Right renal cortex interstitium (tissue), 3 donors: ENCODE measurements at places on chromosomes 5 and 9.

GRCh38 chr9:73155968-73156864, 4.6 kb downstream of the ANXA1 start:
- no peak for DNase-seq

DNA sequence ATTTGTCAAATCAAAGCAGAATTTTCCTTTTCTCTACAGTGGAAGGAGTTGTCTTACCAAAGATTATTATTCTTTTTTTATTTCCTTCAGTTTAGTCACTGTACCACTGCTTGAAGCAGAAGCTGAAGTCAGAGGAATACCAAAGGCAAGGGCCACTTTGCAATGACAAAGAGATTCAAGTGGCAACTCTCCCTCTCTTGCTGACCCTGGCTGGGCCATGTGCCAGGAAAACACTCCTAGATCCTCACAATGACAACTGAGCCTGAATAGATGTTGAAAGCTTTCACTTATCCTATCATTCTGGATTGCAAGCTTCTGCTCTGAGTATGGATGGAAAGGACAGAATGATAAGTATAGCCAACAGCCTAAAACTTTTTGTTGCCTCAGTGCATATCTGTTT, 618.3 kb downstream of the NR2F1-AS1 start:
- no peak for DNase-seq

DNA sequence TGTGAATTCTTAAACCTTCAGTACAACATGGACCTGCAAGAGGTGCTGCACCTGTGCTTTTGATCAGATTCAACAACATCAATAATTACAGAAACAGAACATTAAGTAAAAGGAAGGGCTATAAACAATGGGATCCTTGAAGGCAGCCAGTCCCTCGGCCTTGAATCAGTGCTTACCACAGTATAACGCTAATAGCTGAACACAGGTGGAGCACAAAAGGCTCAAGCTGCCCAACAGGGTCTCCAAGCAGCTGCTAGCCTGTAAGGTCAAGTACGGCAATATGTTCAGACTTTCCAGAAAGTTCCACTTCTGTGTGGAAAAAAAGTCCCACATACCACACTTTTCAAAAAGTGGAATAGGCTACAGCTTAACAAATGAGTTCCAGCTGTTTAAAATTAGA, 61.9 kb upstream of the ITGA1 start:
- DNase-seq = no peak

- no peak for DNase-seq
These were observed 339.5 kb downstream of the BNC2 start for GRCh38 chr9:16530669-16531642.

DNA sequence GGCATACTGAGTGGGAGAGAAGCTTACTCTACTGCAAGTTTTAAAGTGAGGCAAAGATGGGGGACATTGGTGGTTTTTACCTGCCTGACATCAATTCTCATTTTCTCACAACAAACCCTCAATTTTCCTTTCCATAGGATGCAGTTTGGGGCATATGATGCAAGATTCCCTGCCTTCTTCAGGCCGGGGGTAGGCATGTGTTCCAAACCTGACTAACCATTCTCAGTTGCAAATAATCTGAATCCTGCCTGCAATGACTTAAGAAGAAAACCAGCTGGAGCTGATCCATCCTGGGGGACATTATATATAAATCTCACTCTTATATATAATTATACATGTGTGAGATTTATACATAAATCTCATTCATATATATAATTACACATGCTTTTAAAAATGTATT, 223.6 kb upstream of the EFNA5 start:
- no peak for DNase-seq

DNA sequence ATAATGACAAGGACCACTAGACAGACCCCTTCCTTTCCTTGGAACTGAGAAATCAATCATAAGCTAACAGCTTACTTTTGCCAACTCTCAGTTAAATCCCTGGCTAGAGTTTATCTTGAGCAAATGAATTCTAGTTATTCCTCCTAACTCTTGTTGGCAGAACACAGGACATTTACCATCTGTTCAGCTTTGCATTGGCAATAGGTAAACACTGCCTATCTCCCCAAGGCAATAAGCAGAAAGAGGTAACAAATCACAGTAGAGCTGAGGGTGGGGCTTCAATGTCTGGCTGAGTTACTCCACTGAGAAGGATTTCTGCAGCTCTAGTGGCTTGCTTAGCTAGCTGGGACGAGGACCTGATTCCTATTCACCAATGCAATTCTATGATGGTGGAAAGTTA, 503.3 kb upstream of the GRIA1 start:
- DNase-seq = no peak

- no peak for DNase-seq
These were observed 35.3 kb downstream of the OGN start for GRCh38 chr9:92369075-92369474.
